EL (cell line): ENCODE measurements at places on chromosomes 4 and X.
A peak's percentile ranks its signal among the peaks of the same experiment; 100 is the strongest.

GRCh38 chr4:17335371-17335770, 176.5 kb downstream of the QDPR start:
- no peak for DNase-seq

- no peak for DNase-seq
These were observed 47.2 kb downstream of the RAB33B start for GRCh38 chr4:139501117-139501516.

DNA sequence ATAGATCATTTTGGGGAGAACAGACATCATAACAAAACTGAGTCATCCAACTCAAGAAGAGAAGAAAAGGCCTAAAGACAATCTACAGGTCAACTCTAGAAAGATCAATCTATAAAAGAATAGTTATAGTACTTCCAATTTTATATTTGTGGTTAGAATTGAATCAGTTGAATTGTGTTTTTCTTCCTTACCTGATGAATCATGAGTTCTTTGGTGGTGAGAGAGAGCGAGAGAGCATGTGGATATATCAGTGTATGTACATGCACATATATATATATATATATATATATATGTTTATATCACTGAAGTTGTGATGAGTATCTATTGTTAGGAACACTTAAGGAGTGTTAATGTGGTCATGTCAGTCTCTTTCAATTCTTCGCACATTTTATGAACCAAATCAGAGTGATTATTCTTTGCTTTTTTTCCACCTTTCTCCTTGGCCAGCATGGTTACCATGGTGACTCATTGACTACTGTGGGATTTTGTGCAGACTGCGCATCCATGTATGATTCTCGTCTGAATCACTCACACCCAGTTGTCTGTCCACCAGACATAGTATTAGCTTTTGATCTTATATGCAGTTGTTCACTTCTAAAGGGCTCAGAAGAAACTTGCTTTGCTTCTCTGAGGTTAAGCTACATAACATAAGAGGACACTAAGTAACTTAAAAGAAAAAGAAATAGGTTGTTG, 90.4 kb upstream of the RAB40AL start:
- peak; percentile 55 for DNase-seq

DNA sequence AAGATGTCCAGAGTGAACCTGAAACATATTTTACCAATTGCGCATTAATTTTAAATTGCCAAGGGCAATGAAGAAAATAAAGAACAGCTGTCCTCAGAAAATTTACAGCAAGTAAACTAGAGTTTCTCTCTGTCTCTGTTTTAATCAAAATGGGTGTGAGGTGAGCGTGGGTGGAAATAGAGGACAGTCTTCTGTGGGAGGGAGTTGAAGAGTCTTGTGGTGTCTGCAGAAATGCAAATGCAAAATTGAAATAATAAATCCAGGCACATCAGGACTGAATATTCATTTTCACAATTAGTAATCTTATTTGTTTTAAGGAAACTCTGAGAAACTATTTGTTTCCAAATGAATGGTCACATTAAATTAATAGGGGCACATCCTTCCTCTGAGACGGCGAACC, 192.0 kb downstream of the ARHGAP10 start:
- no peak for DNase-seq

DNA sequence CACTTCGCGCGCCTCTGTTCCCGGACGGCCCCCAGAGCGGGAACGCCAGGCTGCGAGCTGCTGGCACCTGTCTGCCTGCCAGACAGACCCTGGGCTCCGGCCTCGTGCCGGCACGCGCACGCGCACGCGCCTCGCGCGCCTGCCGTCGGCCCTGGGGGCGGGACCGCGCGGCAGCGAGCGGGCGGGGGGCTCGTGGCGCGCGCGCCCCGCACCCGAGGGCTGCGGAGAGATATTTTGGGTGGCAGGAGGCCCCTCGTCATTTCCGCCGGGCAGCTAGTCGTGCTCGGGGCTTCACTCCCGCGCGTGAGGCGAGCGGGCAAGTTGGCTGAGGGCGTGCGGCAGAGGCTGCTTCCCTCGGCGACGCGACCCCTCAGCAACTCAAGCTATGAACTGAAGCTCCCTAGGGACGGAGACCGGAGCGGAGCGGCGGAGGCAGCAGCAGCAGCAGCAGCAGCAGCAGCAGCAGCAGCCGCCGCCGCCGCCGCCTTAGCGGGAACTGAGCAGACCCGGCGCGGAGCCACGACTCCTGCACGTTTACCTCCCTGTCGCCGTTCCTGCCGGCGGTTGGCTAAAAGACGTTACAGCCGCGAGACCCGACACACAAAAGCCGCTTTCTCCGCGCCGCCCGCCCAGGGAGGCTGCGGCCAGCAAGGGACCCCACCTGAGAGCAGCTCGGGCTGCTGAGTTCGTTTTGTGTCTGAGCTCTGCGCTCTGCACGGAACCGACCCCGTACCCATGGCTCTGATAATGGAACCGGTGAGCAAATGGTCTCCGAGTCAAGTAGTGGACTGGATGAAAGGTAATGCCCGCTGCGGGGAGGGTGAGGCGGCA, at the start of gene CNKSR2:
CNKSR2 (plus strand) TSS at position 256 of the 831 bp plus-strand sequence; CDS start at position 736, 480 bp downstream.
- peak; percentile 5 for DNase-seq

- DNase-seq = no peak
These were observed 737.2 kb upstream of the SLIT2 start for GRCh38 chr4:19514276-19515070.

GRCh38 chr4:52711834-52712250, 39.4 kb downstream of the ERVMER34-1 start:
- DNase-seq = no peak
